ENCODE measurements at places on chromosomes 16 and 17.

DNA sequence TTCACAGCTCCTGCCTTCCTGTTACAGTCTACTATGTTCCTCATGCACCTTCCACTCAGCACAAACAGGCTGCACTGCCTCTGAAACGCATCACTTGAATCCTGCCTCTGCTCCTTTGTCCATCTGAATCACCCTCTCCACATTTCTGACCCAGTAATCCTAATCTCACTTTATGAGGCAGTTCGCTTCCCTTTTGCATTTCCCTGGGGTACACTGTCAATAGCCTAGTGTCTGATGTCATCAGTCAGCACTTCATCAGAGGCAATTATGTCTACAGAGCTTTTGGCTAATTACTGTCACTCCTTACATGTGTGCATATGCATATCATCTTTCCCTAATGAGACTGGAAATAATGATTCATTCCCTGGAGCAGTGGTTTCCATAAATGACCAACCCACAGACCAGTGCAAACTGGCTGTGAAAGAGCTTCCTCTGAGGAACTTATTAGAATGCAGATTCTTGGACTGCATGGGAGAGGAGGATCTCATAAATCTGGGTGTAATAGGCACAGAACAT lies 23.6 kb downstream of the CA4 start:
- DNase-seq = no peak

DNA sequence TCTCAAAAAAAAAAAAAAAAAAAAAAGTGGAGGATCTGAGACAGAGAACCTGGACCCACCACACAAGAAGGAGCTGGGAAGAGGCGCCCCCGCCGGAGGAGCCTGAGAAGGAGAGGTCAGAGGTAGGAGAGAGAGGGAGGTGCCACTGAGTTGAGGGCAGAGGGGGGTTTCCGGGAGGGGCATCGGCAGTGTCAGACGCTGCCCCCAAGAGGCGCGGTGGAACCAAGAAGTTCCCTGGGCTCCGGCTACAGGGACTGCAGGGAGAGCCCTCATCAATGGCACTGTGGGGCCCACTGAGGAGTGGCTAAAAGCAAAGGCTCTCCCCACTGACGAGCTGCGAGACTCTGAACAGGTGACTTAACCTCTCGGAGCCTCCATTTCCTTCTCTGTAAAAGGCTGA lies 4.2 kb downstream of the CCDC42 start:
- peak; percentile 55 for DNase-seq

GRCh38 chr17:80204626-80205468 lies 15.3 kb downstream of the SGSH start:
- DNase-seq = no peak

DNA sequence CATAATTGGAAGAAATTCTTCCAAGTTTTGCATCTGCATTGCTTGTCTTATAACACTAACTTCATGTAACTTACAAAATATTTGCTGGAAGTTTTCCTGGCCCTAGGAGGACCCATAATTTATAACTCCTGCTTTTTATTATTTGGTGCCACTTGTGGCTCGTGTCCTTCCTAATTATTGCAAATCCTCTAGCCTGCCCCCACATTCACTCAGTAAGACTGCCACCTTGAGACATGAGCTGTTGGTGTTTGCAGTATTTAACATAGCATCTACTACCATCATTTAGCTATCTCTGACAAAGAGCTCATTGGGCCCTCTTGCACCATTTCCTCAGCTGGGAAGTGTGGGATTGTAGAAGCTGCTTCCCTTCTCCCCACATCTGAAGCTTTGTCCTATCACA lies 49.5 kb downstream of the FTO start:
- no peak for DNase-seq

DNA sequence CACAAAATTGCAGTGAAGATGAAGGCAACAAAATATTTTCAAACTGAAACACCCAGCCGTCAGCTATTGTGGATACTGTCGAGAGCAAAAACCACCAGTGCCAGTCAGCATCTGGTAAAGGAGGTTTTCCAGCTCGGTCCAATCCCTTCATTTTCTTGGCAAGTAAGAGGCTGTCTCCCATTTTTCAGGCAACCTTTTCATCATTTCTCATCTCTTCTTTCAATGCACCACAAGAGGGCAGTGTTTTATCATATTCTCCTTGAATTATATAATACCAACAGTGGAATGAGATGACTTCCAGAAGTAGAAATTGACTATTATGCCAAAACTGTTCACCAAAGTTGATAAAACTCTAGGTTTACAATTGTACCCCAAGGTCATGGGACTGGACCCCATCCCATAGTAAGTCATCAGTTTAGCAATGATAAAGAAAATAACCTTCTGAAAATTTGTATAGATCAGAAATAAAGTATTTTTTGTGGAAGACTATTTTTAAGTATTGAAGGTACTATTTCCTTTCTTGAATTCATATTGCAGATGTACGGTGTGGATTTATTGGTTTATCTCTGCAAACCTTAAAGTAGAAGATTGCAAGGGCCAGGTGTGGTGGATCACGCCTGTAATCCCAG lies 16.8 kb downstream of the NQO1 start:
- no peak for DNase-seq

Data from effector memory CD8-positive, alpha-beta T cell (primary cell).